ENCODE measurements at places on chromosomes 5 and 9.

GRCh38 chr5:73233053-73233460, 60.1 kb downstream of the TMEM174 start:
- DNase-seq, result no peak

- DNase-seq, result no peak
Measured at GRCh38 chr5:110435207-110435606, 291.3 kb downstream of the TMEM232 start.

GRCh38 chr9:18071651-18072060, 402.3 kb upstream of the ADAMTSL1 start:
- peak; percentile 23 for DNase-seq

- peak; percentile 67 for DNase-seq
Measured at GRCh38 chr5:10761185-10761932, at the start of gene DAP. Gene DAP, minus strand, starts transcription at chr5:10761234. Its CDS starts 166 bp downstream, at chr5:10761068.

DNA sequence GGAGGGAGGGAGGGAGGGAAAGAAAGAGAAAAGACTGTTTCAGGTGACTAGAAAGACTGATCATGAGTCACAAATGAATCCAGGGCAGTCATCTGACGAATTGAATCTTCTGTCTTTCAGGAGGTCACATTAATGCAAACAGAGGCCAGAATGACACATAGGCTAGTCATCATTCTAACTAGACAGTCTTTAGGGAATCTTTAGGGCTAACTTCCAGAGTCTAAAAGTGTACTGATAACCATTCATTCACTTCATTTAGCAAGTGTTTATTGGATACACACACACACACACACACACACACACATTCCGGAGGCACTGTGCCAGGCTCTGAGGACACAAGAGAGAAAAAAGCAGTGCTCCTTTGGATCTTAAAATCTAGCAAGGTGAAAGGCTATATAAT, 156.7 kb downstream of the EBF1 start:
- DNase-seq, result peak; percentile 96

- no peak for DNase-seq
Measured at GRCh38 chr9:34571481-34571810, 18.1 kb downstream of the CNTFR start.

DNA sequence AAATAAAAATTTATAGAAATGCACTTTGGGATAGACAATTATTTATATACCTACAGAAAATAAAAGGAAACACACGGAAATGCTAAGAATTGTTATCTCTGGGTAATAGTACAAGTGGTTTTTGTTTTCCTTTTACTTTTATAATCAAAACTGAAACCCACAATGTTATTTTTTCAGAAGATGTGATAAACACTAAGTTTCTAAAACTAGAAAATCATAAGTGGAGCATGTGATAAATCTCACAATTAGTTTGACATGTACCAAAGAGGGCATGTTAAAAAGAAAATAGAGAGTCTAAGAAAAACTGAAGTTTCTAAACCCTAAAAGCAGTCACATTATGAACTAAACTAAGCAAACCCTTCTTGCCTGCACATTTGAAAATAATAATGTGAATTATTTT, 61.1 kb downstream of the OXCT1 start:
- no peak for DNase-seq

GRCh38 chr9:107888773-107889227, 399.2 kb upstream of the KLF4 start:
- no peak for DNase-seq

DNA sequence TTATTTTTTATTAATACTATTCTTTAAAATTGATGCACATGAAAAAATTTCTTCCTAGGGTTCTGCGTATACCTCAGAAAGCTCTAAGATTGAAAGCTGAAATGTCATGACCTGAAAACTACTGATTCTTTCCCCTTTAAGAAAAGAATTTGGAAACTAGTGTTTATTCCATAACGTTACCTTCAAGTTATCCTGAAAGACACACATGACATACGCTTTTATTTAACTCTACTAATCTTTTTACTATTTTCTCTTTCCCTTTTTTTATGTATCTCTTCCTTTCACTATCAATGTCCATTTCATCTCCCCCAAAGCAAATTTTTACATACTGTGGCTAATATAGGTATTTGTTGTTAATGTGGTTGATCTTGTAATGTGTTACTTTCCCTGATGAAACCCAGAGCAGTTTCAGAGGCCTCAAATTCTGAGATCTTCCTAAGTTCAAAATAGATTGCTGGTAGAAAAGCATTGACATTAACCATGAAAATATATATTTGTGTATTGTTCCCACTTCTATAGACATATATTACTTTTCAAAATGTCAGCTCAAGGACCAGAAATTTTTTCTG, 7.4 kb downstream of the NIPBL start:
- no peak for DNase-seq

GRCh38 chr9:105694190-105694847, at the start of gene TMEM38B:
Gene TMEM38B, plus strand, starts transcription at chr9:105694541. Its CDS starts 120 bp downstream, at chr9:105694661.
- peak; percentile 60 for DNase-seq

DNA sequence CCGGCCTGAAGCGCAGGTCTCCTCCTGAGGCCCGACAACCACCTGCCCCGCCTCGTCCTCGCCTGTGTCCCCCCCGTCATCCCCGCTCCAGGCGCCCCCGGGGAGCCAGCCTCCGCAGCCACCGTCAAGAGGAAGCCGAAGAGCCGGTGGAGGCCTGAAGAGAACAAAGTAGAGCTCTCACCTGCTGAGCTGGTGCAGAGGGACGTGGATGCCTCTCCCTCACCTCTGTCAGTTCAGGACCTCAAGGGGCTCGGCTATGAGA, 169.9 kb downstream of the HINT1 start:
- no peak for DNase-seq

DNA sequence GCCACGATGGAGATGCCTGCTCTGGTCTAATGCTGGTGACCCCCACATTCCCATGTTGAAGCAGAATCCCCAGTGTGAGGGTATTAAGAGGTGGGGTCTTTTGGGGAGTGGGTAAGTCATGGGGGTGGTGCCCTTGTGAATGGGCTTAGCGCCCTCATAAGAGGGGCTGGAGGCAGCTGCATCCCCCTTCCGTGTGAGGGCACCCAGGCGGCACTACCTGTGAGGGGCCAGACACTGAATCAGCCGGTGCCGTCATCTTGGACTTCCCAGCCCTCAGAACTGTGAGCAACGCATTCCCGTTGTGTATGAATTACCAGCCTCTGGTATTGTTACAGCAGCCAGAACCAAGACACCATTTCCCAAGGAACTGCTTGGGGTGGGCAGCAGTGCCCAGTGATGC, 27.0 kb upstream of the RNF130 start:
- DNase-seq, result no peak

- peak; percentile 59 for DNase-seq
Measured at GRCh38 chr5:5523066-5523505, 100.6 kb downstream of the ICE1 start.

DNA sequence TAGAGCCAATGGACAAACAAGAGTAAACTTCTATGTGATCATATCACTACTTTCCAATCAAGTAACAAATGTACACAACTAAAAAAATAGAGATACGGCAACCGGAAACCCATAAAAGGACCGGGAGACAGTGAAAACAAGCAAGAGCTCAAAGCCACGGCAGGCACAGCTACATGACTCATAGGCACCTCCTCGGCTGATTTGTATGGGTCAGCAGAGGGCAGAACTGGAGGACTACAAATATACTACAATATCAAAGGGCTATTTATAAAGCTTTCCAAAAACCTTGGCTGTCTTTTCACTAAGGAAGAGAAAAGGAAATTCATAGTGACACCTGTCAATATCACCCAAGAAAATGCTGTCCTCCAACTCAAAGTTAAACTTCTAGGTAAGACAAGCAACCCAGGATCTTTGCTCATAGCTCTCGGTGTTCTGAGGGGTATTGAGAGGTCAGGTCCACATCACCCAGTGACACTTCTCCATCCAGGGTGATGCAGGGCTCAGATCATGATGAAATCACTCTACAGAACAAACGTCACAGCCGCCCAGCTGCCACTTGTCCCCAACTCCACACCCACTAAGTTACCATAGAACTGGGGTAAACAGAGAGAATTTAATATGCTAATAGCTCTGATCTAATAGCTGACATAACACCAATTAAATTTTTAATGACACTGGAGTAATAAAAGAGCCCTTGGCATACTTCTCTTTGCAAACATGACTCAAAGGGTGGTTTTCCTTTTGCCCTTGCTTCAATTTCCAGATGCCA, 41.3 kb downstream of the PFDN1 start:
- peak; percentile 88 for DNase-seq

DNA sequence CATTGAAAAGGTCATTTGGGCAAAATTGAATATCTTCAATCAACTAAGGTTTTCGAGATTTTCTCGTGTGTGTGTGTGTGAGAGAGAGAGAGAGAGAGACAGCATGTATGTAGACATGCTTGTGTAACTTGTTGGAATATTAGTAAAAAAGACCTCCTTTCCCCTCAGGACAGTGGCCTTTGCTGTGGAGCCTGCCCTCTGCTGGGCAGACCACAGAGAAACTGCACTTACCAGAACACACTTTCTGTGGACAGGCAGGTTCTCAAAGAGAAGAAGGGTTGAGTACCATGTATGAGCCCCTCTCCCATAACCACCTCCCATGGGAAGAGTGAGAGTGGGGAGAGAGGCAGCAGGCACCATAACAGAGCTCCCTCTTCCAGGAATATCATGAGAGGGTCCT, 45.6 kb downstream of the CFAP90 start:
- no peak for DNase-seq

GRCh38 chr5:36777105-36777757, 99.3 kb upstream of the NIPBL start:
- peak; percentile 40 for DNase-seq

GRCh38 chr5:81787474-81788242, 36.8 kb upstream of the SSBP2 start:
- peak; percentile 44 for DNase-seq

GRCh38 chr5:107090506-107090905, 580.2 kb downstream of the EFNA5 start:
- no peak for DNase-seq

- peak; percentile 90 for DNase-seq
Measured at GRCh38 chr9:85743275-85744128, 1.7 kb upstream of the AGTPBP1 start.

DNA sequence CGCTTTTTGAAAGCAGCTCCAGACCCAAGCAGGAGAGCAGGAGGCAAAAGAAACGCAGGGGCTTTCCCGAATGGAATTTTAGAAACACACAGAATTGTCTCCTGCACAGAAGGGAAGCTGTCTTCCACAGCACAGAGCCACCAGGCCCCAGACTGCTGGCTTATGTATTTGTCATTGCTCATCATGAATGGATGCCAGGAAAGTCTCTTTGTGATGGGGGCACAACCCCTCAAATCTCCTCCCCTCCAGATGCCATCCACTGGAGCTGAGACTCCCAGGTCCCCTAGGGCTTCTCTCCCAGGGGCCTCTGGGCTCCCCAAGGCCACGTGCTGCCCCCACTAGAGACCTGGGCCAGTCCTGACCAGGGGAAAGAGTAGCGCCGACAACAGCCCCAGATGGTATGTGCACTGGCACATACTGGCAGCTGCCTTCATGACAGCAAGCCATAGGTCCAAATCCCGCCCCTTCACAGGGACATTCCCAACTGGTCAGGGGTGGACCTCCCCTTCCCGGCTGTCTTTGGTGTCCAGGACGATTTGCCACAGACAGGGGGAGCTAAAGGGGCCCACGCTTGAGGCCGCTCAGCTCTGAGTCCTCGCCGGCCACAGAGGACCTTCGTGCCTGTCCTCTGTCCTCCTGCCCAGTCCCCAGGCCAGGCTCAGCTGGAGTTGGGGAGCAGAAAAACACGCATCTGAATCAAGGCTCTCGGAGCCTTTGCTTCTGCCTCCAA, 127.8 kb downstream of the KCNIP1 start:
- DNase-seq, result no peak

DNA sequence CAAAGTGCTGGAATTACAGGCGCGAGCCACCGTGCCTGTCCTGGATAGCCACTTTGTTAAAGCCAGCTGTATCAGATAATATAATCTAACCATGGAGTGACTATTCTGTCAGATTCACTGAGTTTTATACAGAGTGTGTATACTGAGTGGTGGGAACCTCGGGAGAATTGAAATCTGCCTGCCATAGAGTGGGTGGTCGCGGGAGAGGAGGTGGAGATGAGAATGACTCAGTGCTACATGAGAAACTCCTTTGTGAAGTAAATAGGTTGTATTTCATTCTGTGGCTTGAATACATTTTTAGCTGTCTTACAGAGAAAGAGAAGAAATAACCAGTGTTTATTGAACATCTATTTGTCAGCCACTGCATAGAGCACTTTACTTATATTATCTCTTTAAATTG, 26.4 kb downstream of the ATP6V0E1 start:
- DNase-seq, result peak; percentile 45

DNA sequence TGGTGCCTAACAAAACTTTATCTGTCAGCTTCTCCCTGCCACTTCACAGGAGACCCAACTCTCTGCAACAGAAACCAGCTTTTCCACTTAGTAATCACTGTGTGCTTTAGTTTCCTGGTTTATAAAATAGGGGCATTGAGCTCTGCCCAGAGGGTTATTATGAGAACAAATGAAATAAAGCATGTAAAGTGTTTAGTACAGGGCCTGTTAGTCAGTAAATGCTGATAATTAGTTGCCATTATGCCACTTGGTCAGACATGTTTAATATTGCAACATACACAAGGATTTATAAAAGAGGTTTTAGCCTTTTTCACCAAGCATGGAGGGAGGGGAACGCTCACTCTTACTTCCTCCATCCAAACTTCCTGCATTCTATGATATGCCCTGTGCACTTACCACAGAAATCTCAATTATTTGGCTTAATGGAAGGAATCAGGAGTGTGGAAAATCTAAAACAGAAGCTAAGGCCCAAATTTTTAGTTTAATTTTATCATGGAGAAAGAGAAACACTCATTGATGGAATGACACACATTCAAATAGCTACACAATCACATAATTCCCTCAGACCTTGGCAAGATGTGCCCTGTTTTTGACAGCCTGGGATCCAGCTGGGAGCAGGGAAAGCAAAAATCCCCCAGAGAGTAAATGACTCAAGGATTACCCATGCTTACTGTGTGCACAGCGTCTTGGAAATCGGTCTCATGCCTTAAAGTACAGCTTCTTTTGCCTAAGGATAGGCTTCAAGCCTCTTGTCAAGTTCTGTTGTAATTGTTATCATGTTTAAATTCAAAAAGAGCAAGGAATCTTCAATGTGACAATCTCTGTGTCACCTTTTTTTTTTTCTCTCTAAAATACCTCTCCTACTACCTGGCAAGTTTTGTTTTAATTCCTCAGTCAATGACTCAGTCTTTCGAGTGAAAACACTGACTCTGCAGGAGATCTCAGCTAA, 34.0 kb downstream of the ZNF474 start:
- DNase-seq, result peak; percentile 85

GRCh38 chr5:67648201-67648671, 451.6 kb upstream of the CD180 start:
- no peak for DNase-seq

- DNase-seq, result no peak
Measured at GRCh38 chr5:143581147-143581546, 177.7 kb upstream of the NR3C1 start.

GRCh38 chr9:33818847-33819500, 2.0 kb downstream of the UBE2R2 start:
- no peak for DNase-seq

GRCh38 chr9:70563431-70564204, 149.2 kb upstream of the KLF9 start:
- peak; percentile 57 for DNase-seq

DNA sequence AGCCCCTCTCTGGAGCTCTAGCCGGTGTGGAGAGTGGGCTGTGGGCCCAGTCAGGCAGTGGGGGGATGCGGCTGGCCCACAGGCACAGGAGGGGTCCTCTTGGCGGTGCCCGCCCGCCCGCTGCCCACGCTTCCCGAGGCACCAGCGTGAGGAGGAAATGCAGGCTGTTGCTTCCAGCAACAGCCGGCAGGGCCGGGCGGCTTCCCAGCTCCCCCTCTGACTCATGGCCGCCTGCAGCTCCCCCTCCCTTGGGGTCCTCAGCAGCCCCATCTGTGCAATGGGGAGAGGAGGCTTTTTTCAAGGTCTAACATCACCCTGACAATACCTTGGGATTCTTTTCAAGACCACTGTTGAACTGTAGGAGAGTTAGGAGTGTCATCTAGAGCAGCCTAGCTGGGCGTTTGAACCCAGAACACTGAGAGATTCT, 10.4 kb downstream of the CXXC5 start:
- peak; percentile 70 for DNase-seq

Measured in HT1080 (cell line).